Daoy (cell line): ENCODE measurements at places on chromosomes 12 and 14.
A peak's percentile ranks its signal among the peaks of the same experiment; 100 is the strongest.

DNA sequence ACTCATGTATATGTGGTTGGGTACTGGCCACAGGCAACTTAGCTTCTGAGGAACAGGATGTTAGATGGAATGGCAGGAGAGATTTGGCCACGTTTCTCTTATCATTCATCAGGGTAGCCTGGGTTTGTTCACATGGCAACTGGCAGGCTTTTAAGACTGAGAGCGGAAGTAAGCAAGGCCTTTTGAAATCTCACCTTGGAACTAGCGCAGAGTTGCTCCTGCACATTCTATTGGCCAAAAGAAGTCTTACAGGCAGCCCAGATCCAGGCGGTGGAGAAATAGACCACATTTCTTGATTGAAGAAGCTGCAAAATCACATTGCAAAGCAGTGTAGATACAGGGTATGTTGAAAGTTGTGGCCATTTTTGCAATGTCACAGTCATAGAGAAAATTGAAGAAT lies 3.7 kb downstream of the CLEC4A start:
- DNase-seq: no peak

GRCh38 chr12:52528641-52529143 lies 8.5 kb upstream of the KRT5 start:
- DNase-seq: no peak

DNA sequence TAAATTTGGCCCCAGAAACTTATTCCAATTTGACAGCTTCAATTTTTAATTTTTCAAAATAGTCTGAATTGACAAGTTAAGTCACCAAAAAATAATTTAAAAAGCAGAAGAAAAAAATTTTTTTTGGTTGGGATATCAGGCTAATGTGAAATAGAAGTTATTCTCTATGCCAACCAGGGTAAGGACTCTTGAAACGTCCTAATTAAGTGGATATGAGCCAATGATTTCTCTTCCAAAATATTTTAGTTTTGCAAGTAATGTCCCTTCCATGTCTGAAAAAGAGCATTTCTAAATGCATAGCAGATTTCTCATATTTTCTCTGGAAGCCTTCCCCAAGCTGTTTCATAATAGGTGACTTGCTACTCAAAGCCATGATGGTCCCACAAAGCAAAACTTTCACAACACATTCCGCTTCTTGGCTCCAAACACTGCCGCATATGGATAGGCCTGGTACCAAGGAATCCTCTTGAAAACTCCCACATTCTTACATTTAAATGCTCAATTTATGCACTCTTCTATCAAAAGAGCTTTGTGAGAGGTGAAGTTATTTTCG lies 65.1 kb downstream of the SIX6 start:
- no peak for DNase-seq

- no peak for DNase-seq
Measured at GRCh38 chr12:105316931-105317852, 13.3 kb upstream of the C12orf75 start.

GRCh38 chr12:68805592-68806120 lies 2.3 kb upstream of the MDM2 start:
- no peak for DNase-seq

DNA sequence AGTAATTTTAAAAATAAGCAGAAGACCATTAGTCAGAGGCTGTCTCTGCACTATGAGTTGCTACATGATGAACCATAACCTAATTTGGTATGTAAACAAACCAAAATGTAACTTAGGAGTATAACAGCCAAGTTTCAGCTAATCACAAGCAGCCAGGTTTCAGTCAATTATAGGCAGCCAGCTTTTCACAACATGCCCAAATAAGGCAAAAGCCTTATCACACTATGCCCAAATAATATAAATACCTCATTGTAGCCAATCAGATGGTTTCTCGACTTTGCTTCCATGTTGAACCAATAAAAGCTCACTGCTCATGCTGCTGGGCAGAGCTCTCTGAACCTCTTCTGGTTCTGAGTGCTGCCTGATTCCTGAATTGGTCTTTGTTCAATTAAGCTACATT lies 38.6 kb downstream of the GARIN6 start:
- DNase-seq: no peak

DNA sequence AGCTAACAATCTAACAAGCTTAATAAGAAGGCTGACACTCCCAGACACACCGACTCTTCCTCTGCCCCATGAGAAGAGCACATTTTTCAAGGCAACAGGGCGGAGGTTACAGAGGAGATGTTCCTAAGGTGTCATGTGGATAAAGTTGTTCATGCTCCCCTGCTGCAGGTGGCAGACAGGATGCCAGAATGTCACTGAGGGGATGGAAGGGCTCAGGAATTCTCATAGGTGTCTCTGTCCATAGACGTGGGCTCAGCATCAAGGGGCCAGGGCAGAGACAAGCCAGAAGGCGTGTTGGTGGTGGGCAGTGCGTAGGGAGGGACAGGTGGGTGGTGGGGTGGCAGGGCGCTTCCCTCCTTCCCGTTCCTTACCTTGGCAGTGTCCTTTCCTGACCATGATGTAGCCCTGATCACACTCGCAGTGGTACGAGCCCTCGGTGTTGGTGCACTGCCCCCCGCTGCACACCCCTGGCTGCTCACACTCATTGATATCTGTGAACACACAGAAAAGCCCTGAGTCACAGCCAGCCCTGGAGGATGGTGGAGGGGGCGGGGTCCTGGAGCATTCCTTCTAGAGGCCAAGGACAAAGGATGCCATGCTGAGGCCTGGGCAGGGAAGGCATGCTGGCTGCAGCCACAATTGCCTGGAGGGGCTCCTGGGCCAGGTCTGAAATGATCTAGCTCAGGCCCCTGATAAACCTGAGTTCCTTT lies 23.0 kb downstream of the ISCA2 start:
- DNase-seq: peak; percentile 67

DNA sequence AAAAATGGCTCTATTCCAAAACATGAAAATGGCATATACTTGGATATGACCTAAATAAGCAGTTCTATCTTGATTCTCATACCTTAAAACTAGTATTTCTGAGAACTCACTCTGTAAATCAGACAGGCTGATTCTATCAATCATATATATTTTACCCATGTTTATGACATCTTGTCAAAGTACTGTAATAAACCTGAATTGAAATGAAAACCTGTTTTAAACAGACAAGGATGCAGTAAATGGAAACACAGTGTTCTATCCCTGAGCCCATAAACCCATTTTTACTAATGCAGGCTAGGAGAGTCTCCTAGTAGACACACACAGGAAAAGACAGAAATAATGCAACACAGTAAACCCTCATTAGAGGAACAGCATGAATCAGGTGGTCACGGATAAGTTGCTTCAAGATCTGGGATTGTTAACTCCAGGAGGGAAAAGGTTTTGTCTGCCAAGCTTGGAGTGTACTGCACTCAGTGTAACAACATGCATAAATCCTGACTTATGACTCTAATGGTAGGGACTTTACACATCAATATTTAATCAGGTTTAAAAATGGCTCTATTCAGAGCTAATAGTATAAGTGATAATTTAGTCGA lies 93.6 kb upstream of the CPNE8 start:
- DNase-seq: no peak

DNA sequence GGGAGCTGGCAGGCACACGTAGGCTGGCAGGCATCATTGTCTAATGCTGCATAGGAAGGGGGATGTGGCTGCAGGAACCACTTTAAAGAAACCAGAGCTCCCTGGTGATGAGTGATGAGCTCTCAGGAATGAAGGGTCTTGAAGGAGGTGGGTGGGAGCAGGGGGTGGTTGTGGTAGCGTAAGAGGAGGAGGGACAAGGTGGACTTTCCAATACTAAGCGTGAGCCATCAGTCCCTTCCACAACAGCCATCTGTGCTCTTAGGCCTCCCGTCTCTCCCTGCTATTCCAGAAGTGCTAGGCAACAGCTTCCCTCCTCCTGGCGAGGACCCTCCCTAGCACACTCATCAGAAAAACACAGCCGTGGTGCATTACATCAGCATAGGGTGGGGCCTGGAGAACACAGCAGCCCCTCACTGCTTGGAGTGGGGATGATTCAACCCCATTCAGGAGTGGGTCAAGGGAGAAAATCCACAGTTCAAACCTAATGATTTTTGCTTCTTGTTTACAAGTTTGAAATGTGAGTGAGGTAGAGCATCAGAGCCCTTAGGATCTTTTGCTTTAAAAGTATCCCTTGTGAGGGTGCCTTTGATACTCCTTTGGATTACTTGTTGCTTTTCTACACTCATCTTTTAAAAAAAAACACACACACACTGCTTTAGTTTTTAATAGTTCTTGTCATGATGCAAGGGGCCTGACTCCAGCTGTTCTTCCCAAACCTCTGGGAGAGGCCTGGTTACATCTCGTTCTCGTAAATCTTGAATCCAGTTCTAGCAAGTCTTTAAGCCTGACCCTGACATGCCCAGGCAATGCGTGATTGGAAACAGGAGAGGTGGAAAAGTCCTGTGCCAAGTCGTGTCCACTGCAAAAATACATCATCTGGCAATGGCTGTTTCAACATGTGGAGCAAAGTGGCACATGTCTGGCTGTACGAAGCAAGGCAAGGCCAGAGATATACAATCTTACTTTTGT lies 356.4 kb upstream of the DDHD1 start:
- peak; percentile 55 for DNase-seq

GRCh38 chr12:38823738-38824137 lies 81.7 kb downstream of the CPNE8 start:
- DNase-seq: peak; percentile 28

- DNase-seq: no peak
Measured at GRCh38 chr12:53617700-53618099, 8.5 kb downstream of the ATF7 start.

DNA sequence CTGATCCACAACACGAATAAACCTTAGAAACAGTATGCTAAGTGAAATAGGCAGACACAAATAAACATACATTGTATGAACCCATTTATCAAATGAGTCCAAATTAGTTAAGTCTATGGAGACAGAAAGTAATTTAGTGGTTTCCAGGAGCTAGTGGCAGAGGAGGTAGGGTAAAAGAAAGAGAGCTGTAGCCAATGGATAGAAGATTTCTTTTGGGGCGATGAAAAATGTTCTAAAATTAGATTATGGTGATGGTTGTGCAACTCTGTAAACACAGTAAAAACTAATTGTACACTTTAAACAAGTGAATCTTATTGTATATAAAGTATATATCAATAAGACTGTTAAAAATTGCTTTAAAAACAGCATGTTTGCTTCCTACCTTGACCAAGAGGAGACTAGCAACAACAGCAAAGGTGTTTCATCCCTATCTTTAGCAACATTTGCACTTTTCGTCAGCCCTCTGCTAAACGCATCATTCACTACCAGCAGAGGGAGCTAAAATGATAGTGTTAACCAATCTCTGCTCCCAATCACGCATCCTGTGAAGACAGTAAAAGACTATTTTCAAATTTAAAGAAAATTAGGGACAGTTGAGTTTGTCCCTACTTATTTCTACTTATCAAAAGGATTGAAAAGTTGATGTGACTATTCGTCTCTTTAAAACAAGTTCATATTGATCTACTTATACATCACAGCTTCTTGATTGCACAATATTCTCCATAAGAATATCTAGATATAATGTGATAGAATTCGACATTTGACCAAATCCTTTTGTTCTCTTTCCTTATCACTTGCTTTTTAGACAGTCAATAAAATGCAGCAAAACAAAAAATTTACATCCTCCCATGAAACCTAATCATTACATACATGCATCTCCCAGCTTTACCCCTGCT lies 24.0 kb upstream of the LGR5 start:
- DNase-seq: peak; percentile 55

DNA sequence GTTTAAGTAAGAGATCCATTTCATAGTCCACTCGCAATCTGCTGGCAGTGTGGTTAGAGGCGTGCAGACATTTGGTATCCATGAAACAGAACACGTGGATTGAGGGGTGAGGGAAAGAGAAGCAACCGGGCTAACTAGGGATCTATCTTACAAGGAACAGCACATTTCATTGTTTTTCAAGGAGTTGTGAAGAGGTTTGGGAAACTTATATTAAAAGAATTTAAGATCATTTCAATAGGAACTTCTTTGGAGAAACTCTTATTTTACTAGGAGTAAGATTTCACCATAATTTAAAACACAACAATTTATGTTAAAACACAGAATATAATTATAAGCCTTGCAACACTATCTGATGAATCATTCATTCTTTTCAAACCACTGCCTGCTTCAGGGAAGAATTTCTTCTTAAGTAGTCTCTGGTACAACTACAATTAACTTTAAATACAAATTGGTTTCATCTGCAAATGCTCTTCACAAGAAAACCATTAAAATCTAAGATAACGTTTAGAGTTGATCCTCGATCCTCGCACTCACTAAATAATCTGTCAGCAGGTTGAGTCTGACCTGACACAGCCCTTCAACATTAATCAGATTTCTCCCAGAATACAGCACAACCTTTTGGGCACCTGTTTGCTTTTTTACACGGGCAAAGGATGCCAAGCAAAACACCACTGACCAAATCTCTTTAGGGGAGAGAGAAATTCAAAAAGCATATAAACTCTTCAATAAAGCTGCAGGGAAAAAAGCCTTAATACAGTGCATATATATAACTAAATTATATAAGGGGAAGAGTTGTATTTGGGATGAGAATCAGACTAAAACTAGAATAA lies 27.3 kb downstream of the PPTC7 start:
- peak; percentile 55 for DNase-seq
